Esophagus muscularis mucosa (tissue), 4 donors: ENCODE measurements at places on chromosomes 2 and 18. TPM values are rescaled to one million over a fixed set of nuclear protein-coding genes. Genes with fewer than 3 reads are reported as not detected.

The RNMT gene
- 20.8 TPM for total RNA-seq

The VSNL1 gene
- 2.1 TPM for total RNA-seq

The BCL11A gene
- total RNA-seq: 4.5 TPM

The RAB6C gene
- 0.57 TPM for total RNA-seq

The ECEL1 gene
- not detected for total RNA-seq

The ZFP36L2 gene
- total RNA-seq: 81.7 TPM

- H3K27me3 ChIP-seq: no peaks in the 10 kb centered on the region
- H3K4me1 ChIP-seq: no peaks in the 10 kb centered on the region
- DNase-seq: no peak
- H3K36me3 ChIP-seq: no peaks in the 10 kb centered on the region
- no peak overlapping the region for H3K4me3 ChIP-seq
Observed at GRCh38 chr2:96399342-96400048, 63.9 kb downstream of the NCAPH start.

GRCh38 chr2:133600266-133600928 lies 32.1 kb upstream of the NCKAP5 start:
- DNase-seq: no peak
- H3K4me1 ChIP-seq: peaks cover 11% of the 10 kb centered on the region
- no peaks in the 10 kb centered on the region for H3K27me3 ChIP-seq
- no peak overlapping the region for H3K4me3 ChIP-seq

- no peak overlapping the region for H3K4me3 ChIP-seq
- no peaks in the 10 kb centered on the region for H3K4me1 ChIP-seq
- no peaks in the 10 kb centered on the region for H3K27me3 ChIP-seq
- no peak for DNase-seq
- no peaks in the 10 kb centered on the region for H3K36me3 ChIP-seq
- H3K27ac ChIP-seq: no peak overlapping the region
Observed at GRCh38 chr2:139850254-139850890, 1070.2 kb upstream of the NXPH2 start.

DNA sequence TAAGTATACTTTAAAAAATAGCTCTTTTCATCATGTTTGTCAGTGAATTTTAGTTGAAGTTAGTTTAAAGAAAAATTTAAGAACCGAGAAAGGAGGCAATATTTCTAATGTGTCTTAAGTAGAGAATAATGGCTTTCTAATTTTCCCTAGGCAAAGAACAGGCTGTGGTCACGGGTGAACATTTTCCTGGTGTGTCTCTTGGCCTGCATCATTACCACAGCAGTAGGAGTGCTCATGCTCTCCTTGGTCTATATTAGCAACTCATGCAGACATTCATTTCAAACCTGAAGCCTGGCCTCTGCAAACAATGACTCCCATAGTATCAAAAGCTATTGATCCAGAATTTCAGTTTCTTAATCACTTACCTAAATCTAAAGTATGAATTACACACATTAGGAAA lies 57.4 kb downstream of the C18orf54 start:
- no peak overlapping the region for H3K27ac ChIP-seq
- no peaks in the 10 kb centered on the region for H3K36me3 ChIP-seq
- H3K4me3 ChIP-seq: no peak overlapping the region
- H3K4me1 ChIP-seq: no peaks in the 10 kb centered on the region

- H3K27ac ChIP-seq: no peak overlapping the region
- no peak overlapping the region for H3K4me3 ChIP-seq
- H3K4me1 ChIP-seq: no peaks in the 10 kb centered on the region
- no peaks in the 10 kb centered on the region for H3K27me3 ChIP-seq
- no peak for DNase-seq
- H3K36me3 ChIP-seq: no peaks in the 10 kb centered on the region
Observed at GRCh38 chr2:75340560-75340959, 141.2 kb upstream of the TACR1 start.

- no peak for DNase-seq
- no peaks in the 10 kb centered on the region for H3K36me3 ChIP-seq
- H3K27me3 ChIP-seq: no peaks in the 10 kb centered on the region
- H3K27ac ChIP-seq: no peak overlapping the region
- peaks cover 8% of the 10 kb centered on the region for H3K4me1 ChIP-seq
Observed at GRCh38 chr2:85501248-85501647, 37.7 kb upstream of the MAT2A start.

GRCh38 chr2:229118336-229118735 lies 152.8 kb downstream of the PID1 start:
- H3K4me3 ChIP-seq: no peak overlapping the region
- H3K4me1 ChIP-seq: no peaks in the 10 kb centered on the region
- H3K36me3 ChIP-seq: no peaks in the 10 kb centered on the region
- no peak for DNase-seq

- H3K27ac ChIP-seq: no peak overlapping the region
- H3K4me1 ChIP-seq: no peaks in the 10 kb centered on the region
- no peaks in the 10 kb centered on the region for H3K27me3 ChIP-seq
Observed at GRCh38 chr18:29191263-29191662, 1014.3 kb upstream of the CDH2 start.

GRCh38 chr2:107380912-107381311 lies 445.8 kb upstream of the RGPD4 start:
- no peaks in the 10 kb centered on the region for H3K27me3 ChIP-seq
- DNase-seq: no peak
- no peak overlapping the region for H3K4me3 ChIP-seq
- no peak overlapping the region for H3K27ac ChIP-seq
- H3K4me1 ChIP-seq: no peaks in the 10 kb centered on the region

DNA sequence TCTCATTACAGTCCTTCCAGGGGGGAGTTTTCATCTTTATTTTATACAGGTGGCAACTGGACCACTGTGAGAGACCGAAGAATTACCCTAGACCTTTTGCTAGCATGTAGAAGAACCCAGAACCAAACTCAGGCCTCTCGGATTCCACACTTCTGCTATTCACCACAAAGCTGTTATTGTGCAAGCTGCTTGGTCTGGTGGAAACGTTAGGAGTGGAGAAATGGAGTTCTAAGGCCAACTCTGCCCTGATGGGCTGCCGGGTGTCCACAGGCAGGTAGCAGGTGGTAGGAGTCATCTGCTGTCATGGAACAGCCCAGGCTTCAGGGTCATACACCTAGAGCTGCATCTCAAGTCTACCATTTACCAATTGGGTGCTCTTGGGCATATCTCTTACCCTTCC lies 218.8 kb downstream of the BCL11A start:
- peak; percentile 77 for DNase-seq
- H3K4me1 ChIP-seq: no peaks in the 10 kb centered on the region
- no peak overlapping the region for H3K4me3 ChIP-seq
- no peaks in the 10 kb centered on the region for H3K27me3 ChIP-seq

DNA sequence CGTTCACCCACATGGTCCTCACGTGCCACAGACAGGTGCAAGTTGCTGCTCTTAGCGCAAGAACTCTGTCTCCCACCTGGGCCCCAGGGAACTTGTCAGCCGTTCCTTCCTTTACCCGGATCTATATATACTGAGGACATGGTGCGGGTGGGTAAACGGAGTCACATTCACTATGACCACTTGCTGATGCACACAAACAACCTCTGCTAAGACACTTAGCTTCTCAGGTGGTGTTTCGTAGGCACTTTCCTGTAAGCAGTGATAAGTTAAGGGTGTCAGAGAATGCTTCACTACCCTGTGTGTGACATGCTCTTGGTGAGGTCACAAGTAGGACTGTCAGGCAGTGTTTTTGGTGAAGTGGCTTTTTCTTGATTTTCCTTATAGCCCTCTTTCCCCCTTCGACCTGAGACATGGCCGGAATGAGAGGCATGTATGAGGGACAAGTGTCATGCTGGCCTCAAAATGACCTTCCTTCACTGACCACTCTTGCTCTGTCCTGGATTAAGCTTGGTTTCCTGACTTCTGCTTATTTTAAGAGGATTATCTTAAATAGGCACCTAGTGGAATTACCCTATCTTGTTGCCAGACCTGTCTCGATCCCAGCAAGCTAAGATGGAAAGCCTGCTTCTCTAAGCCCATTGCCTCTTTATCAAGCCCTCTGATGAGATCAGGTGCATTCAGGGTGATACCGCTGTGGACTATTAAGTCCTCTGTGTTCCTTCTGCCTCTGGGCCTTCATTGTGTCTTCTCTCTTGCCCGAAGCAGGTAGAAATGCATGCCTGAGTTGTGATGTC lies 97.1 kb upstream of the CELF4 start:
- no peaks in the 10 kb centered on the region for H3K36me3 ChIP-seq
- H3K4me1 ChIP-seq: no peaks in the 10 kb centered on the region
- H3K4me3 ChIP-seq: no peak overlapping the region
- DNase-seq: peak; percentile 88

- peaks cover 60% of the 10 kb centered on the region for H3K36me3 ChIP-seq
- H3K27me3 ChIP-seq: no peaks in the 10 kb centered on the region
- peaks cover 2% of the 10 kb centered on the region for H3K4me1 ChIP-seq
- DNase-seq: peak; percentile 39
- no peak overlapping the region for H3K4me3 ChIP-seq
Observed at GRCh38 chr2:69804416-69804815, 25.0 kb upstream of the GMCL1 start.

DNA sequence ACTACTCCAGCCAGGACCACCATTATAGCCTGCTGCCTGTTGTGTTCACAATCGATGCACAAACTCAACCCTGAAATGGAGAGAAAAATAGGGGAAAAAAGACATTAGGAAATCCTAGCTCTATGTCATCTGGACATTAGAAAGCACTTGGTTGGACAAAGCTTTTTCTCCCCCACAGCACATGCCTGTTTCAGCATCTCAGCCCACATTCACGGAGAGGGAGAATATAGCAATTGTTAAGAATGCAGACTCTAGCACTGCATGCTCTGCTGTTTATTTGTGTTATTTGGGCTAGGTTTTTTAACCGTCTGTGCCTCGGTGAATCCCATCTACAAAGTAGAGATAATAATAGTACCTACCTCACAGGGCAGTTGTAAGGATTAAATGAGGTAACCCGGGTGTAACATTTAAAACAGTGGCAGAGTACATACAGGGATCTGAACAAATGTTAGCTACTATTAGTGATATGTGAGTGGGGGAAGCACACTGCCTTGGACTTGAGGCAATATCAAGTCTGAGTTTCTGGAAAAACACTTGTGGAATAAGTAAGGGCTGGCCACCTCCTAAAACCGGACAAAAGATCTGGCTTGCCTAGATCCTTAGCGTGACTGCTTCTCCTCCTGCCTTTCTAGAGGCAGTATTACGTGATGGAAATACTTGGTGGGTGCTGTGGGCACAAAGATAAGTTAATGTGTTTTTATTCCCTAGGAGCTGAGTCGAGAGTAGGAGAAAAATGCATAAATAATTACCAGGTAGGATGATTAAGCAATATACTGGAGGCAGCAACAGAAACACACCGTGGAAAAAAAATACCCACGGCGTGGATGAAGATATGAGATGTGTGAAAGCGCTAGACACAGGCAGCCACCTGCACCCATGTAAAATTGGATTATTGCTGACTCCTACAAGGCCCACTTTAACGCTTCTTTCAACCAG lies 1.0 kb upstream of the PPP1CB start:
- DNase-seq: no peak
- H3K36me3 ChIP-seq: no peaks in the 10 kb centered on the region
- no peaks in the 10 kb centered on the region for H3K27me3 ChIP-seq
- H3K4me1 ChIP-seq: peaks cover 53% of the 10 kb centered on the region
- H3K4me3 ChIP-seq: peak overlapping the region; percentile 72
- H3K27ac ChIP-seq: peak overlapping the region; percentile 100

GRCh38 chr2:229873123-229873581 lies 48.7 kb downstream of the TRIP12 start:
- peaks cover 21% of the 10 kb centered on the region for H3K4me1 ChIP-seq
- no peak overlapping the region for H3K4me3 ChIP-seq
- H3K27me3 ChIP-seq: no peaks in the 10 kb centered on the region
- H3K36me3 ChIP-seq: peaks cover 3% of the 10 kb centered on the region
- DNase-seq: no peak
- H3K27ac ChIP-seq: no peak overlapping the region

DNA sequence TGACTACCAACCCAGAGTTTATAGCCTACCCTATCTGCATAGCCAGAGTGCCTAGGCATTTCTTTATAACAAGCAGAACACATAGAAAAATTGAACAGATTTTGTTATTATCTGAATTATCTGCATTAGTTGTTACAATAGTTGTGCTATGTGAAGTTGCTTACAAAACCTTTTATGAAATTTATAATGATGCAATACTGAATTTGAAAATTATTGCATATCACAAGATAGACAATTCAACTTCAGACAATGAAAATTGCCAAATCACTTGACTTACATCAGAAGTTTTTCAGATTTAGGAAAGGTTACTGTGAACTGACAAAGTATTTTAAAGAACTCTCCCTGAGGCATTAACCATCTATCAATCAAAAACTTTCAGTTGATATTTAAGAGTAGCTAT lies 437.9 kb upstream of the PIK3C3 start:
- no peaks in the 10 kb centered on the region for H3K27me3 ChIP-seq
- no peak overlapping the region for H3K4me3 ChIP-seq
- H3K36me3 ChIP-seq: no peaks in the 10 kb centered on the region

- DNase-seq: no peak
- H3K36me3 ChIP-seq: no peaks in the 10 kb centered on the region
- H3K4me1 ChIP-seq: no peaks in the 10 kb centered on the region
- no peaks in the 10 kb centered on the region for H3K27me3 ChIP-seq
- H3K27ac ChIP-seq: no peak overlapping the region
Observed at GRCh38 chr2:149954981-149955600, 367.5 kb upstream of the MMADHC start.

DNA sequence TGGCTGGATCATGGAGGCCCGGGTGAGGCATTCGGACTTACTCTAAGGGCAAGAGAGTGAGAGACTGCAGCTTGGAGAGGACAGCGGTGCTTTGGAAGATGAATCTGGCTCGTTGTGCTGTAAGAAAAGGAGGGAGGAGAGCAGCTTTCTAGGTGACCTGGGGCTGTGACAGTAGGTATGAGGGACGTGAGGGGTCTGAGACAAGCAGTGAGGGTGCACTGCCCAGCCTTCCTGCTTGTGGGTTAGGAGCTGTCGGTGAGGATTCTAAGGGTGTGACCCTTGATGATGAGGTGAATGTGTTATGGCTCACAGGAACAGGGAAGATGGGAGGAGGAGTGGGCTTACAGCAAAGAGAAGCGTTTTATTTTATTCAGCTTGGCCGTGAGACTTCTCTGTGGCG lies 27.1 kb upstream of the RHOB start:
- no peak for DNase-seq
- H3K27me3 ChIP-seq: no peaks in the 10 kb centered on the region
- peaks cover 64% of the 10 kb centered on the region for H3K4me1 ChIP-seq
- peak overlapping the region; percentile 74 for H3K27ac ChIP-seq
- no peaks in the 10 kb centered on the region for H3K36me3 ChIP-seq
- no peak overlapping the region for H3K4me3 ChIP-seq

DNA sequence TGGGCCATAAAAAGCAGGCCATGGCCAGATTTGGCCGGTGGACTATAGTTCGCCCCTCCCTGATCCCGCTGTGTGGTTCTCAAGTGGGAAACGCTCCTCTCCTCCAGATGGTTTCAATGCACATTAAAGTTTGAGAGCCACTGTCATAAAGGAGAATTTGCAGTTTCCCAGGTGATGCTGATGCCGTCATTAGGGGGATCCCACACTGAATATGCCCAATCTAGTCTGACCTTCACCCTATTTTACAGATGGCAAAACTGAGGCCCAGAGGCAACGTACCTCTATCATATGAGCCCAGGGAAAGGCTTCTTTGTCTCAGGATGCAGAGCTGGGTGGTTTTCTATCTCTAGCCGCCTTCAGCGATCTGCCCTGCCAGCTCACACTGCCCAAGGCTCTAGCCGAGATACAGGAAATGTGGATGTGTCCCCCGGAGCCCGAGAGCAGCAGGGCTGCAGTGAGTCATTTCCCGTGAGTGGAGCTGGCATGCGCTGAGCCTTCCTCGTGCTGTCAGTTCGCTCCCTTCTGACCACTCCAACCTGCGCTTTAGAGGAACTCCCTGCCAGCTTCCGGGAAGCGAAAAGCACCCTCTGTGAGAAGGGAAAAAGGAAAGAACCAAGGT lies 116.2 kb downstream of the SMAD7 start:
- DNase-seq: no peak
- H3K27ac ChIP-seq: no peak overlapping the region
- H3K4me3 ChIP-seq: no peak overlapping the region
- H3K36me3 ChIP-seq: peaks cover 5% of the 10 kb centered on the region
- H3K4me1 ChIP-seq: peaks cover 37% of the 10 kb centered on the region
- no peaks in the 10 kb centered on the region for H3K27me3 ChIP-seq
